ENCODE measurements at places on chromosomes 2 and 18. TPM values are rescaled to one million over a fixed set of nuclear protein-coding genes. Genes with fewer than 3 reads are reported as not detected.

DNA sequence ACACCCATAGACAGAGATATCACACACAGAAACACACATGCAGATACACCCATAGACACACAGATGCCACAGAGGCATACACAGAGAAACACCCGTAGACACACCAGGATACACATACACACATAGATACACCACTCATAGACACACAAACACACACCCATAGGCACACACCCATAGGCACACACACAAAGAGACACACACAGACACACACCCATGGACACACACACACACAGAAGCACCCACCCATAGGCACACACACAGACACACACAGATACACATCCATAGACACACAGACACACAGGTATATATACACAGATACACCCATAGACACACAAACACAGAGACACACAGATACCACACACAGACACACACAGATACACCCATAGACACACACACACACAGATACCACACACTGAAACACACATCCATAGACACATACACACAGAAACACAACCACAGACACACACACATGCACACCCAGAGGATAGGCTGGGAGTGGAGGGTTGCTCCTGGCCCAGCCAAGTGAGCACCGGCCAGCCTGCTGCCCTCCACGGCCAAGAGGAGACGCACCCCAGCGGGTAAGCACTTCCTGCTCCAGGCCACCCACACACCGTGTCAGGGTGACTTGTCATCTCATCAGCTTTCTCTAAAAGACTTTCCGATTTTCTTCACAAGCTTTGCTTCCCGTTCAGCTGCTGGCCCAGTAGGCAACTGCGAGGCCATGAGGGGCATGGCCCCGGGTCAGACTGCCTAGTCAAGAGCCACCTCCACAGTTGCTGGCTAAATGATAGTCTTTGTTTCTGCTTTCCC lies 14.1 kb upstream of the CNNM3 start:
- no peaks in the 10 kb centered on the region for H3K4me1 ChIP-seq
- no peak overlapping the region for H3K27ac ChIP-seq
- no peak for DNase-seq
- no peaks in the 10 kb centered on the region for H3K27me3 ChIP-seq
- no peak overlapping the region for H3K4me3 ChIP-seq

GRCh38 chr18:35376393-35376741 lies 770 bp downstream of the ZNF396 start:
- H3K36me3 ChIP-seq = no peaks in the 10 kb centered on the region
- H3K4me1 ChIP-seq = no peaks in the 10 kb centered on the region
- peak overlapping the region; percentile 64 for H3K4me3 ChIP-seq
- H3K27ac ChIP-seq = no peak overlapping the region
- no peaks in the 10 kb centered on the region for H3K27me3 ChIP-seq
- no peak for DNase-seq

GRCh38 chr2:217362710-217363109 lies 502.8 kb upstream of the TNP1 start:
- H3K4me1 ChIP-seq = peaks cover 28% of the 10 kb centered on the region
- H3K27ac ChIP-seq = no peak overlapping the region
- no peaks in the 10 kb centered on the region for H3K36me3 ChIP-seq

DNA sequence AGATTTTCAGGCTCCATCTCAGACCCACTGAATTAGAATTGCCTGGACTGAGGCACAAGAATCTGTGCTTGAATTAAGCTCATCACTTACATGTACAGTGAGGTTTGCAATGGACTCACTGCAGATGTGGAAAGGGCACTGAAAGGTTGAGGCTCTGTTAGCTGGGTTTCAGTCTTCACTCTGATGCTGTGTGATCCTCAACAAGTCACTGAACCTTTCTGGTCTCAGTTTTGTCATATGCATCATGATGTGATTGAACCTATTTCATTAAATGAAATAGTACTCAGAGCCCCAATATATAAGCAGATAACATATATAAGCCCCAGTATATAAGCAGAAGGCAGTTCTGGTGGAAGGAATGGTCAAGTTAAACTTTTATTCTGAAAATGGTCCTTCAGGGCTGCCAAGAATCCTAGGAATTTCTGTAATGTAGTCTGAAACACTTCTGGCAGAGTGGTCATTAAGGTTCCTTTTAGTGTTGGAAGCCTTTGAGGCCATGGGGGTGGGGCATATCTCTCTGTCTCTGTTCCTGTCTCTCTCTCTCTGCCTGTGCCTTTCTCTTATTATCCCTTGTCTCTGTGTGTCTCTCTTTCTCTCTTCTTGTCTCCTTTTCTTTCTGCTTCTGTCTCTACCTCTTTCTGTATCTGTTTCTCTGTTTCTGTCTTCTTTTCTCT lies 110.4 kb downstream of the ADCYAP1 start:
- H3K4me1 ChIP-seq = peaks cover 32% of the 10 kb centered on the region
- H3K4me3 ChIP-seq = no peak overlapping the region
- H3K27me3 ChIP-seq = no peaks in the 10 kb centered on the region
- peak; percentile 40 for DNase-seq
- H3K36me3 ChIP-seq = no peaks in the 10 kb centered on the region
- H3K27ac ChIP-seq = peak overlapping the region; percentile 56

SERPINB12 gene
- total RNA-seq = not detected

GRCh38 chr2:97706112-97706511 lies 7.3 kb upstream of the ZAP70 start:
- no peaks in the 10 kb centered on the region for H3K36me3 ChIP-seq
- no peak for DNase-seq
- peaks cover 6% of the 10 kb centered on the region for H3K4me1 ChIP-seq
- H3K27me3 ChIP-seq = no peaks in the 10 kb centered on the region
- no peak overlapping the region for H3K27ac ChIP-seq
- H3K4me3 ChIP-seq = no peak overlapping the region

DNA sequence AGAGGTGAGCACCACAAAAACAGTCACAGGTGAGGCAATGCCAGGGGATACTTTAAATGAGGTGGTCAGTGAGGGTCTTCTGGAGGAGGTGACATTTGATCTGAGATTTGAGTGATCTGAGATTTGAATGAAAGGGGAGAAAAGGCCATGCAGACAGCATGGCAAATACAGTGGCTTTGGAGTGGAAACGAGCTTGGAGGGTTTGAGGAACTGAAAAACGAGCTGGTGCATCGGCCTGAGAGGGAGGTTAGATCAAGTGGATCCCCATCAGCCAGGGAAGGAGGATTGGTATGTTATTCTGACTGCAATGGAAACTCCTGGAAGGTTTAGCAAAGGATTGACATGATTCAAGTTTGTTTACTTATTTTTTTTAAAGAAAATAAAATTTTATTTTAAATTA lies 245.1 kb downstream of the KCNS3 start:
- no peaks in the 10 kb centered on the region for H3K4me1 ChIP-seq
- no peaks in the 10 kb centered on the region for H3K27me3 ChIP-seq
- H3K27ac ChIP-seq = no peak overlapping the region
- DNase-seq = no peak
- no peaks in the 10 kb centered on the region for H3K36me3 ChIP-seq

GRCh38 chr18:24053211-24053610 lies 38.7 kb downstream of the TTC39C start:
- no peak overlapping the region for H3K4me3 ChIP-seq
- DNase-seq = no peak
- H3K4me1 ChIP-seq = peaks cover 8% of the 10 kb centered on the region
- H3K27ac ChIP-seq = no peak overlapping the region
- H3K36me3 ChIP-seq = no peaks in the 10 kb centered on the region
